ENCODE measurements at places on chromosomes 1 and 21.

DNA sequence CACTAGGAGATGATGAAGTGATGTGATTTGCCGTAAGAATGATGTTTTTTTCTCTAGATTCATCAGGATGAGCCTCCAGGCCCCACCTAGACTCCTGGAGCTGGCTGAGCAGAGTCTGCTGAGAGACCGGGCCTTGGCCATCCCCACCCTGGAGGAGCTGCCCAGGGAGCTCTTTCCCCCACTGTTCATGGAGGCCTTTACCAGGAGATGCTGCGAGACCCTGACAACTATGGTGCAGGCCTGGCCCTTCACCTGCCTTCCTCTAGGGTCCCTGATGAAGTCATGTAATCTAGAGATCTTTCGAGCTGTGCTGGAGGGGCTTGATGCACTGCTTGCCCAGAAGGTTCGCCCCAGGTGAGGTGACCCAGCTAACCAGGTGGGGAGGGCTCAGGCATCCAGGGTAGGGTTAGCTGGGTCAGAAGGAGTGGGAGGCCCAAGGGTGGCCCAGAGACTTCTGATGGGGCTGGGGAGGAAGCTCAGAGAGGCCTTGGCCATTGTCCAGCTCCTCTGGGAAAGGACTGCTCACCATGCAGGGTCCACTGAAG lies 1.3 kb downstream of the PRAMEF12 start:
- no peak for DNase-seq

GRCh38 chr1:156033011-156033410 lies 12.3 kb upstream of the SSR2 start:
- no peak for DNase-seq

DNA sequence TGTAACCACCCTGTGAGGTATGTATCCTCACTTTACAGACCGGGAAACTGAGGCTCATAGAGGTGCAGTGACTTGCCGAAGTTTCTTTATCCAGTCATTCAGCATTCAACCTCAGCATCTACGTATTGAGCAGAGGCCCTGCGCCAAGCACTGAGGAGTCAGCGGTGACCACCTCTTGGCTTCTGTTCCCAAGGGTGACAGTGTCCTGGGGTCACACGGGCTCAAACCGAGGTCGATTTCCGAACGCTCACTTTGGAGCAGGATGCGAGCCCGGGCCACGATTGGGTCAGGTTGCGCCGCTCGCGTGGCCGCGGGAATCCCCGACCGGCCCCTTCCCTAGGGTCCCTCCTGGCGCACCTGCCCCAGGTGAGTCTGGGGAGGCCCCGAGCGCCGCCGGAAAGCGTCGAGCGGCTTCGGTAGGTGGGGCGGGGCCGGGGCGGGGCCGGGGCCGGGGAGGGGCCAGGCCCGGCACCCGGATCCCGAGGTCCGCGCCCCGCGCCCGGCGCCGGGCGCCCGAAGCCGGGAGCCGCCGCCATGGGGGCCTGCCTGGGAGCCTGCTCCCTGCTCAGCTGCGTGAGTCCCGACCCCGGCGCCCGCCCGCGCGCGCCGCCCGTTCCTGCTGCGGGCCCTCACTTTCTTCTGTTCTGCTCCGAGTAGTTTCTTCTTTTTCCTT lies at the start of gene SERINC2:
Gene SERINC2 (plus strand): TSS at position 482 of the 673 bp plus-strand sequence. CDS start 53 bp downstream, at position 535.
- no peak for DNase-seq

DNA sequence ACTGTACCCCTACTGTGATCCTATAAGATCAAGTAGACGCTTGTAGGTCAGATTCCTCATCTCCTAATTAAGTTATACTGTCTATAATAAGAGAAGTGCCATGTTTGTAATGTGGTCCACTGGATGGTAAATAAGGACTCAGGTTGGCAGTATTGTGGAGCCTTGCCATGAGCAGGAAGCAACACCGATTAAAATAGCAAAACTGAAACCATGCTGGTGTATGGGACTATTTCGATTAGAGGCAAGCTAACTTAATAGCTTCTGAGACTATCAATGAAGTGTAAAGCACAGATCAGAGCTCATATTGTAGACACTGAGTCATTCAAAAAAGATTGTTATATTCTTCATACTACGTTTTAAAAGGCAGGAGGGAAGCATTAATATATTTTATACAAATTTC lies 348.8 kb downstream of the HHAT start:
- no peak for DNase-seq

DNA sequence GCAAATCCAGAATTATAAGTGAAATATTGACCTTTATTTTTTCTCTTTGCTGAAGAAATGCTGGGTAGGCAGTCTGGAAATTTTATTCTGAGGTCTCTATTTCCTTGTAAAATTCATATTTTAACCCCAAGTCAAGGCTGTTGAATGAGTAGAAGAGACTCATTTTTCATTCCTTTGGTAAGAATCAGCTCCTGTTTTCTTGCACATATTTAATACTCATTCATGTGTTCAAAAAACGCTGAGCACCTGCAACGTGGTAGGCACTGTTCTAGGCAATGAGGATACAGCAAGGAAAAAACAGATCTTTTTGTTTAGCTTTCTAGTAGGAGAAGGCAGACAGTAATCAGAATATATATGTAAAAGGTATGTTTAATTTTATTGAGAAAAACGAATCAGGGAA lies 1.5 kb downstream of the PRKAA2 start:
- no peak for DNase-seq

DNA sequence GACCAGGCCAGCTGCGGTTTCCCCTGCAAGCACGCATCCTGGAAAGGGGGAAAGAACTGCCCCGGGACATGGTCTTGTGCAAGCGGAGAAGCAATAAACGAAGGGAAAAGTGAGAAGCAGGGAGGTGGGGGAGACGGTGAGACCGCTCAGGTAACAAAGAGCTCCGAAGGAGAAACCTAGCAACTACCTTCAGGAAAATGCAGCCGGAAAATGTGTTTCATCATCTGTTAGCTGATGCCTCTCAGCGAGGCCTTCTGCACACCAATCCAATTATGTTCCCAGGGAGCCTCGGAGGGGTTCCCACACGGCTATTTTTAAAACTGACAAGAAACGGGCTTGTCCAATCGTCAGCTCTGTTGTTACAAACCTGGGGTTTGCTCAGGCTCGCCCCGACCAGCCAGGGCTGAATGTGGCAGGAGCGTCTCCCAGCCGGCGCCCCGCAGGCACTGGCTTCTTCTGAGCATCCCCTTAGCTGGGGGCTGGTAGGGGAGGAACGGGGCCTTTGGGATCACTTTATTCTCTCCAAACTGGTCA lies 3.4 kb downstream of the RIPK4 start:
- DNase-seq, result no peak

DNA sequence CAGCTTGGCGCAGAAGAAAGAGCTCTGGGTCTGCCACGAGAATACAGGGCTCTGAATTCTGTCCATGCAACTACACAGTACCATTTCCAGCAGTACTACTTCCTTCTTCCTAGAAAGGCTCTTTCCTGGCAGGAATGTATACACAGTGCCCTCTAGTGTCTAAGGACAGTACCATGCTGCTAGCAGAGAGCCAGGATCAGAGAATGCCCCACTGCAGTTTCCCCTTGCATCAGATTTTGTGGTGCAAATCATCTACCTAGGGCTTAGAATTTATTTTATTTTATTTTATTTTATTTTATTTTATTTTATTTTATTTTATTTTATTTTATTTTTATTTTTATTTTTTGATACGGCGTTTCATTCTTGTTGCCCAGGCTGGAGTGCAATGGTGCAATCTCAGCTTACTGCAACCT lies 50.8 kb downstream of the PAX7 start:
- DNase-seq, result no peak

GRCh38 chr1:218112862-218113261 lies 172.2 kb upstream of the RRP15 start:
- DNase-seq, result no peak

DNA sequence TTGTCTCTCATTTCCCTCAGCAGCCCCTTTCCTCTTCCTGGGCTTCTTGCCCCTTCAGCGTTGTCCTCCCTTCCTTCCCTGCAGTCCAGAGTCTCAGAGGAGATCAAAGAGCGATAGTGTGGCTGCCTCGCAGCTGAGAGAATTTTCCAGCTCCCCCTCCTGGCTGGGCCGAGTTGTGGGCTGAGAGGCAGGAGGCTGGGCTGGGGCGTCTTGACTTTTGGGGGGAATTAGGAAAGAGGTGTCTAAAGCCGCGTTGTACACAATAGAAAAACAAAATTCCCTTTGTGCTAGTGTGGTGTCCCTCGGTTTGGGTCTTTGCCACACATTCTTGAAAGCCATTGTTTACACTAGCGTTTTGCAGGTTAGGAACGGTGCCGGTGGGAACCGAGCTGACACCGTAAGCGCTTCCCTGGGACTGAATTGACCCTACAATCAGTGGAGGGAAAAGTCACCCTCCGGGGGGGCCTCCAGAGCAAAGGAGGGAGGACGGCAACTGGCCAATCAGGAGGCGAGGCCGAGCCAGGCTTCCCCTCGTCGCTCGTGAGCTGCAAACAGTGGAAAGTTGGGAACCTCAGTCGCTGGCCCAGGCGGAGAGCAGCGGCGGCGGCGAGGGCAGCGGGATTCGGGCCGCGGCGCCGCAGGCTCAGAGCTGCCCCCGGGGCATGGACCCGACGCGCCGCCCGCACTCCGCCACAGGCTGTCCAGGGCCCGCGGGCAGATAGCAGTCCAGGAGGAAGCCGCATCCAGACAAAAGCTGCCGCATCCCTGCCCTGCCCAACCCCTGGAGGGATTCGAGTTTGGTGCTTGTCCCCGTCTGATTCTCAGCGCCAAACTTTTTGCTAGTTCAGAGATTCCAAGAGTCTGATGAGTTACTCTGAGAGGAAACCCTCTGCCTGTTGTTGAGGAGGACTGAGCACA lies at the start of gene HMCN1:
Gene HMCN1 (plus strand): TSS at position 574 of the 918 bp plus-strand sequence. CDS start 389 bp downstream, outside the sequence.
- DNase-seq, result no peak

DNA sequence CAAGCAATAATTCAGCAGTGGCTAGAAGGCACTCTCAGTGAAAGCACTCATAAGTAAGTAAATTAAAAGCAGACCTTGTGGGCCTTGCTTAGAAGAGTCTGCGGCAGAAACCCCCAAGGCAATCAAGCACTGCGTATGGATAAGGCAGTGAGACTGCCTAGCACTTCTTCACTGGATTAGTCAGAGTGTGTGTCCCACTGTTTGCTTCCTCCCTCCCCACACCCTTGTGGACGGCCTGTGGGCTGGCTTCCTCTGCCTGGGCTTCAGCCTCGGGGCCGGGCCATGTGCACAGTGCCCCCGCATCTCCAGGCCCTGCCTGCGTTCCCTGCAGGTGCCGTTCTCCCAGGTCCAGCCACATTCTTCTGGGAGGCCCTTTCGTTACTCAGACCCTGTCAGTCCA lies 23.8 kb downstream of the AGT start:
- DNase-seq, result no peak

- no peak for DNase-seq
Measured at GRCh38 chr21:35627462-35627861, 432.9 kb downstream of the SETD4 start.

GRCh38 chr1:231757101-231757404 lies 130.5 kb downstream of the DISC1 start:
- no peak for DNase-seq

- no peak for DNase-seq
Measured at GRCh38 chr1:175390522-175391254, 198.1 kb upstream of the KIAA0040 start.

DNA sequence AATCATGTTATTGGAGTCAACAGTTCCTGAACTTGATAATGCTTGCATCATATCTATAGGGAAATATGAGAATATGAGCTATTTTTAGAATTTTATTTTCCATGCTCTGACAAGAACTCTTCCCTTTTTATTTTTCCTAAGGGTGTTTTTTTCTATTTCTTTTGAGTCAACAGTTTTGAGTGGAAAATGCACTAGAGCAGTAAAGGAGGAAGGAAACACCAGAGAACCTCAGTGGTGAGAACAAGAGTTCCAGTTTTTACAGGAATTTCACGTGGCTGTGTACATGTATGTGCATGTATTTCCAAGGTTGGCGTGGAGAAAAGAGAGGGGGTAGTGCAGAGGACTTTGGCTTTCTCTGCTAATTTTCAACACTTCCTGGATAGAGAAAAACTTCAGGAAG lies 63.6 kb upstream of the TNFSF18 start:
- no peak for DNase-seq

DNA sequence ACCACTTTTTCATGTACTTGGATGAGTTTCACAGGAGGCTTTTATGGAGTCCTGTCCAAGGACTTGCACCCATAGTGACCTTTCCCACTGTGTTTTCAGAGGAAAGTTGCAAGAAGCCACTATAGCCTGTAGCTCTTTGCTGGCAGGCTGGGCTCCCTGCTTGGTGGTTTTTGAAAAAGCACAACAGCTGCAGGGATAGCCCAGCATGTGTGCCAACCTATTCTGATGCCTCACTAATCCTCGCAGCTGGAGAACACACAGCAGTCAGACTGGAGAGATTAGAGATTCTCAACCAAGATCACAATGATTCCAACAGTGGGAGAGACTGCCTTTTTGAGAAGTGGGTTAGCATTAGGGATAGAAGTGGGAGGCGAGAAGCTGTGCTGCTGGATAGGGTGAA lies 24.1 kb upstream of the ARHGEF11 start:
- no peak for DNase-seq

GRCh38 chr1:106621853-106622252 lies 434.6 kb upstream of the PRMT6 start:
- DNase-seq, result no peak

DNA sequence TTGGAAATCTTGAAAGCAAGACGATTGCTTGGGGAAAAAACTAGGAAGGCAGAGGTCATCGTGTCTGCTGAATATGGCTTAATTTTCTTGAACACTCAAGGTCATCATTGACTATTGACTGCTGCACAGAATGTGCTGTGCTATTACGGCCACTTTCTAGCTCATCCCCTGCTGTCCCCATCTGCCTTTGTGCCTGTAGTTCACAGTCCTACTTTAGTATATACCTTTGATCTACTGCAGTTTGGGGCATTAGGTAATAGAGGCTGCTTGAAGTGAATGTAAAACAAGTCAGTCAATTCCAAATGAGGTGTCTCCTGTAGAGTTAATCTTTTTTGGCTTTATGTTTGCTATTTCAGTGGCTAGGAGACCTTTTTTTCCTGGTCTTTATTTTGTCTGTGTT lies 8.3 kb downstream of the RAB4A start:
- no peak for DNase-seq

GRCh38 chr1:184289825-184290550 lies 96.8 kb upstream of the C1orf21 start:
- no peak for DNase-seq
